Thoracic aorta endothelial cell (primary cell): ENCODE measurements at places on chromosomes 4 and X. TPM values are rescaled to one million over a fixed set of nuclear protein-coding genes. Genes with fewer than 3 reads are reported as not detected.

The DDX53 gene
- total RNA-seq = not detected in 2 replicates

The NWD2 gene
- not detected in 2 replicates for total RNA-seq

The DIAPH2 gene
- total RNA-seq = 56.9 and 58.4 TPM in 2 replicates

The WAS gene
- total RNA-seq = 0.07 TPM in 1 of 2 replicates, not detected in the other

The USP17L29 gene
- not detected in 2 replicates for total RNA-seq

The L1CAM gene
- total RNA-seq = 0.27 and 0.50 TPM in 2 replicates

The FGFR3 gene
- total RNA-seq = 0.29 and 0.53 TPM in 2 replicates

The TIMM17B gene
- 16.8 and 19.9 TPM in 2 replicates for total RNA-seq

The RAB41 gene
- total RNA-seq = not detected in 2 replicates

The GYPB gene
- total RNA-seq = not detected in 2 replicates

The RNF128 gene
- total RNA-seq = not detected in 2 replicates

The GAGE12F gene
- total RNA-seq = not detected in 2 replicates

The FRG2 gene
- not detected in 2 replicates for total RNA-seq

The FAM133A gene
- total RNA-seq = not detected in 2 replicates

The C1QTNF7 gene
- not detected in 2 replicates for total RNA-seq

The EFHC2 gene
- total RNA-seq = 0.07 TPM in 1 of 2 replicates, not detected in the other

The RAB9B gene
- total RNA-seq = 0.40 and 0.50 TPM in 2 replicates

The NFKB1 gene
- 42.3 and 57.8 TPM in 2 replicates for total RNA-seq

The SHROOM3 gene
- 5.1 and 10.2 TPM in 2 replicates for total RNA-seq

The PNCK gene
- not detected in 2 replicates for total RNA-seq

The CD40LG gene
- not detected in 2 replicates for total RNA-seq

The NDNF gene
- not detected in 2 replicates for total RNA-seq

The ZNF157 gene
- under 0.01 TPM in 1 of 2 replicates, not detected in the other for total RNA-seq

The CC2D2A gene
- total RNA-seq = 23.1 and 24.8 TPM in 2 replicates

The ARR3 gene
- total RNA-seq = not detected in 2 replicates

The FSTL5 gene
- 0.07 TPM in 1 of 2 replicates, not detected in the other for total RNA-seq

The RNF175 gene
- total RNA-seq = not detected in 2 replicates

The TENM3 gene
- 22.9 and 25.7 TPM in 2 replicates for total RNA-seq

The NDP gene
- total RNA-seq = 0.27 and 1.2 TPM in 2 replicates

The ASMT gene
- not detected in 2 replicates for total RNA-seq
